Kidney (tissue), 22 donors: ENCODE measurements at places on chromosomes 2 and 18. TPM values are rescaled to one million over a fixed set of nuclear protein-coding genes. Genes with fewer than 3 reads are reported as not detected.

Gene AFF3
- 0.65 TPM for polyA plus RNA-seq

Gene TIA1
- polyA plus RNA-seq: 39.4 TPM

Gene PSMA8
- polyA plus RNA-seq: not detected

Gene RAB6C
- 0.17 TPM for polyA plus RNA-seq

Gene HOXD3
- 16.9 TPM for polyA plus RNA-seq

Gene ZNF532
- 5.7 TPM for polyA plus RNA-seq

Gene ERFE
- 1.6 TPM for polyA plus RNA-seq

Gene LHCGR
- polyA plus RNA-seq: not detected

Gene CAPN14
- 0.22 TPM for polyA plus RNA-seq

Gene SPR
- 102 TPM for polyA plus RNA-seq

Gene TFCP2L1
- 44.4 TPM for polyA plus RNA-seq

Gene DSG4
- polyA plus RNA-seq: not detected

Gene NEU2
- polyA plus RNA-seq: not detected

Gene NLRC4
- polyA plus RNA-seq: 0.49 TPM

GRCh38 chr18:29164020-29164706, 987.2 kb upstream of the CDH2 start:
- no peak for DNase-seq

DNA sequence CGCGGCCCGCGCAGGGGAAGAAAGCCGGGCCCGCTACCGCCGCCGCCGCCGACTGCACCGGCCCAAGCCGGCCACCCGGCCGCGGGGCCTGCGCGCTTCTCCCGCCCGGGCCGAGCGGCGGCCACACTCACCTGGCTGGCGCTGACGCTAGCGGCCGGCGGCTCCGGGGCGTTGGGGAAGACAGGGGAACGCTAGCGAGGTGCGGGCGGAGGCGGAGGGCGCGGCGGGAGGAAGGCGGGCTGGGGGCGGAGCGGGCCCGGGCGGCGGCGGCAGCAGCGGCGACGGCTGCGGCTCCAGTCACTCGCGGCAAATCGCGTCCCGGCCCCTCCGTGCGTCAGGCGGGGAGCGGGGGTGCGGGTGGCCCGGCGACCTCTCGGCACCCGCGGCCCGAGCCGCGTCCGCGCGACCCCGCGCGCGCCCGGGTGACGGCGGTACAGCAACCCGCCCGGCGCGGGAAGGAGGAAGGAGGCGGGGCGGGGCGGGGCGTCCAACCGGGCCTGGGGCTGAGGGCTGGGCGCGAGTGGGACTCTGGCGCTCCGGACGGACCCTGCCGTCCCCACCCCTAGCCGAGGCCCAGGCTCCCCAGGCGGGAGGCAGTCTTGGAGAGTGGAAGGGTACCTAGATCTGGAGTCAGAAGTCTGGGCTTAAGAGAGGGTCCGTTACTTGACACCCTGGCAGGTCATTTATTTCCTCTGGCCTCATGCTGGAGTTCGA, at the start of gene SESTD1:
TSS of gene SESTD1 (minus strand) at position 465 of the 714 bp plus-strand sequence. CDS start 72,991 bp downstream, outside the sequence.
- peak; percentile 83 for DNase-seq

- DNase-seq: no peak
These were observed 38.0 kb downstream of the ACKR3 start for GRCh38 chr2:236607471-236608187.

- no peak for DNase-seq
These were observed 142.6 kb downstream of the DIS3L2 start for GRCh38 chr2:232104076-232104646.

GRCh38 chr2:51667679-51668078, 635.7 kb upstream of the NRXN1 start:
- DNase-seq: no peak

GRCh38 chr2:215404348-215405012, 31.4 kb downstream of the FN1 start:
- no peak for DNase-seq

GRCh38 chr2:204791230-204791629, 246.0 kb downstream of the PARD3B start:
- DNase-seq: no peak

DNA sequence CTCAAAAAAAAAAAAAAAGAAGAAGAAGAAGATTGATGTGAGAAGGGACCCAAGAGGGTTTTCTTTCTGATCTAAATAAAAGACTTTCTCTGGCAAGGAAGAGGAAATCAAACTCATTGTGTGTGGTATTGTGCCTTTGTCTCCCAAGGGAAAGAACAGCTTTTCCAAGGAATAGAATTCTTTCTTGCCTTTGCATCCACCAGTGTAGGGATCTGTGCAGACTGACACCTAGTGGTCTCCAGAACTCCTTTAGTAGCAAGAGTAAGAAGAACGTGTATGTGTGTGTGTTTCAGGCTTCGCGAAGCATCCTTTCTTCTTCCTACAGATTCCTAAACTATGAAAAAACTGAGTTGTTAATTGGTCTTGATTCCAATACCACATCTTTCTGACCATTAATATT, 33.5 kb upstream of the CRIM1 start:
- DNase-seq: peak; percentile 54

DNA sequence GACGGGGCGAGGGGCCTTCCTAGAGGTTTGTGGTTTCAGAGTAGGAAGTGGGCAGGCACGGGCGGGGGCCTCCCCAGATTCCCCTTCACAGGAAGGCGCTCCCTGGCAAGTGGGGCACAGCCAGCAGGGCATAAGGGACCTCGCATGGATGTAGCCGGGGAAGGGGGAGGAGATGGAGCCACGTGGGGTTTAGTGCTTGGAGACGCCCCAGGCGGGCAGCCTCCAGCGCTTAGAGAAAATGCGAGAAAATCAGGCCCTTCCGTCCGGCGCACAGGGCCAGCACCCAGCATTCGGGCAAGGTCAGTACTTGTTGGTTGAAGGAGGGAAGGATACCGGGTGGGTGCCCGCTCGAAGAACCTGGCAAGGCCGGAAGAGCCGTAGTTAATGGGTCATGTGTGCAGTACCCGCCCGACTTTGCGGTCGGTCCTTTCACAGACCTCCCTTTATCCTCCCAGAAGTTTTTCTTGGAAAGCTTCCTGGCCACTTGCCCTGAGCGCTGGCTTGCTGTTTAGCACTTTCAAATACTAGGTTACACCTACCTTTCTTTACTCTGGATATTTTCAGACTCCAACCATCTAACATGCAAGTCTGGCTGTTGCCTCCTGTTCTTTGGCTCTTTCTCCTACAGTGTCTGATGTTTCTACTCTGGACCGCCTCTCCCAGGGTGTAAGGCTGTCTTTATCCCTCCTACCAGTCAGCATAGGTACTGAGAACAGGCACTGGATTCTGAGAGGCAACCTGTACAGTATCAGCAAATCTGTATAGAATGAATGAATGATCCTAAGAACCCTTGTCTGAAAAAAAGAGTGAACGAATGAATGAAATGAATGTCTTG, 78.1 kb downstream of the CIB4 start:
- no peak for DNase-seq

GRCh38 chr2:162919111-162919510, 80.5 kb upstream of the KCNH7 start:
- DNase-seq: no peak

- DNase-seq: no peak
These were observed 1658.1 kb downstream of the LRP1B start for GRCh38 chr2:140472676-140473075.

DNA sequence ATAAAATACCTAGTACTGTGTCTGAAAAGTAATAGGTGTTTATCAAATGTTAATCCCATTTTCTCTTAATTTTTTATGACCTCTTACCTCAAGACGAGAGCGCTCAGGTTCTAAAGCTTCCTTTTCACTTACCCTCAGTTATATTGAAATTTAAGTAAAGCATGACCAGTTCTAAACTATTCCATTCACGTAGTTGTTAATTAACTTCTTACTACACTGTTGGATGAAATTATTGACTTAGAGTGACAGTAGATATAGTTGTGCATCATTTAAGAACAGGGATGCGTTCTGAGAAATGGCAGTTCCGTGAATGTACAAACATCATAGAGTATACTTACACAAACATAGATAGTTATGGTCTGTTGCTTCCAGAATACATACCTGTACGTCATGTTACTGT, 20.1 kb upstream of the HTR2B start:
- no peak for DNase-seq

- no peak for DNase-seq
These were observed 103.0 kb downstream of the HNRNPLL start for GRCh38 chr2:38499548-38500282.

- no peak for DNase-seq
These were observed 239.1 kb downstream of the CPS1 start for GRCh38 chr2:210795506-210795905.

DNA sequence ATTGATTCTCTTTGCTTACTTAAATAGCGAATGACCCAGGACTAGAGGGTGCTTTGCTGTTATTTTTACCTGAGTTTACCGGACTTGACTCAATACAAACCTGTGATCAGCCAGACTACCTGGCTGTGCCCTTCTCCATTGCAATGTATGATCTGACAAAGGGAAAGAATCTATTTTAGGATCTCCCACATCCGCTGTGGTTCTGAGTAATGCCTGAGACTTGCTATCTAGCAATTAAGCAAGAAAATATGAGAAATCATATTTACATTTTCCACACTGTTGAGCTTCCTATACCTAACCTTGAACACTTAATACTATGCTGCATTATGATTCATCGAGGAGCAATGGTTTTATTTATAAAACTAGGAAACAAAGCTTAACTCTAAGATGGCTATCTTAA, 215.2 kb downstream of the RAD51AP2 start:
- DNase-seq: no peak

DNA sequence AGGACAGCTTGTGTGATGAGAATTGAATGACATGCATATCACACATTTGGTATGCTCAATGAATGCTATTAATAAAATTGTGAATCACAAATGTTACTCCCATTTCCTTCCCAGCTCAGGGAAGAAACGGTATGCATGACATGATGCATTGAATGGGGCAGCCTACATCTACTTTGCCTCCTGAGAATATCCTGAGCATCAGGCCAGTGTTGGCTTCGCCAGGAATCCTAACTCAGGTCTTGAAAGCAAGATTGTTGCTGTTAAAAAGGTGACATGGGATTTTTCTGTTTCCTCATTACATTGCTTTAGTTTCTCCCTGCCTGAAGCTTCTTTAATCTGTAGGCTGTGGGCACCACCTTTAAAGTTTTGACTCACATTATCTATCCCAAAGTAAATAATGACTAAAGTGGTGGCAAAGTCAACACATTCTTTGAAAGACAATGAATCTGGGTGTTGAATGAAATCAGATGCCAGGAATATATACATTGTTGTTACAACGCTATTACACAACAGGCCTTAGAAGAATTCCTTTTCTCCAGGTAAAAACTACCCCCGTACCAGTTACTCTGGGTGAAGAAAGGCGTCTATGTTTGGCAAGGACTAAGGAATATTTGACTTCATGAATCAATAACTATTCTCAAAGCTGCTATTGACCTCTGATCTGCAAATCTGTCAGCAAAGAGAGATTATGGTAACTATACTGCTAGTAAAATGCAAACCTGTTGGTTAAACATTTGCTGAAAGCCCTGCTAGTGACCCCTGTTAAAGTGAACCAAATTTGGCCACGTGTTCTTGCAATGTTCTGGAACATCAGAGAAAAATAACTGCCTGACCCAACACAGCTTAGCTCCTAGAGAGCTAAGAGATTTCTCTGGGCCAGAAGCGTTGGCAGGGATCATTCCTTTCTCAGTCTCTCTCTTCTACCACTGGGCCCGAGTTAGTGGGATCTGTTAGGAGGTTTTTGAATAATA, 30.5 kb upstream of the NEDD4L start:
- DNase-seq: peak; percentile 61

DNA sequence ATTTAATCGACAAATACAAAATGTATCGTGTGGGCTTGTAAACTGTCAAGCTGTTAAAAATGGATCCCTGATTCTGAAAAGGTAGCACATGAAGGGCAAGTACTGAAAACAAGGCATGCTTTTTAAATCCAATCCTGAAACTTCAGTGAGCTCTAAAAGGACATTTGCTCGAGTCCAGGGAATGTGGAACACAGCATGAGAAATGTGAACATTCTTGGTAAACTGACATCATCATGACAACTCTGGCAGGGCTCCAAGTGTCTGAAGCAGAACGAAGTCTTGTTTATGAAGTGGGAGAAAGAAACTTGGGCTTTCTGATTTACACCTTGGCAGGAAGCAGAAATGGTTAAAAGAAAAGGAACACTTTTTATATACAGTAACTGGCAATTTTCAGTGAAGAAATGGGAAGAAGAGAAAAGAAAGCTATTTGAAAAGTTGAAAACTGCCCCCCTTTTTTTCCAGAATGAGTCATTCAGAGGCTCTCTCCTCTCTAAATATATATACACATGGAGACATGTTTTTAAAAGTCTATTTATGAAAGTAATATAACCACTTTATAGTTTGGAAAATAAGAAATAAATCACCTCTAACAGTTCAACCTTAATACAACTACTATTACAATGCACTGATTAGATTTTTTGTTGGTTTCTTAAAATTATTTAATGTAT, 120.8 kb downstream of the GAREM1 start:
- DNase-seq: peak; percentile 89

DNA sequence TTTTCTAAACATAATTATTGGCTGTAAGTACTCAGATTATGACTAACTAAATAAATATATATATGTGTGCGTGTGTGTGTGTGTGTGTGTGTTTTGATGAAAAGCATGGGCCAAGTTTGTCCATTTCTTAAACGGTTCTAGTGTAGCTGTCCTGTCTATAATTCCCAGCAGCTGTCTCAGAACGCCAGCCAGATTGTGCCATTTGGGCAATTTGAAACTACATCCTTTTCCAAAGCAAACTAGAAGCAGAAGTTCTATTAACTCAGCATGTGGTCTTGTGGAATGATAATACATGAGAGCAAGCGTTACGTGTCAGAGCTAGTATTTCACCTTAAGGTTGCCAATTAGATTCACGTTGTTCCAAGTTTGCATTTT, 1.7 kb downstream of the ARHGAP28 start:
- no peak for DNase-seq

DNA sequence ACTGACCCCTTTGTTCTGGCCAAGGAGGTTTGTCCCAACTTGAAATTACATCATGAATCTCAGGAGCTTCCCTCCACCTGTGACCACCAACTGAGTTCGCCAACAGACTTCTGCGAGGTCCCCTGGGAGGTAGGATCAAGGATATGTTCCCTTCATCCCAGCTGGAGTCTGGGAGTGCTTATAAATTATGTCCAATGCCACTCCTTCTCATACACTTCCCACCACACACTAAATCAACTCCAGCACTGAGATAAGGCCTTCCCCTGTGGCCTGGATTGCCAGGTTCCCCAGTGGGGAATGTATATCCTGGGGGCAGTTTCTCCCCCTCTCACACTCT, 99.2 kb downstream of the RND3 start:
- DNase-seq: no peak

DNA sequence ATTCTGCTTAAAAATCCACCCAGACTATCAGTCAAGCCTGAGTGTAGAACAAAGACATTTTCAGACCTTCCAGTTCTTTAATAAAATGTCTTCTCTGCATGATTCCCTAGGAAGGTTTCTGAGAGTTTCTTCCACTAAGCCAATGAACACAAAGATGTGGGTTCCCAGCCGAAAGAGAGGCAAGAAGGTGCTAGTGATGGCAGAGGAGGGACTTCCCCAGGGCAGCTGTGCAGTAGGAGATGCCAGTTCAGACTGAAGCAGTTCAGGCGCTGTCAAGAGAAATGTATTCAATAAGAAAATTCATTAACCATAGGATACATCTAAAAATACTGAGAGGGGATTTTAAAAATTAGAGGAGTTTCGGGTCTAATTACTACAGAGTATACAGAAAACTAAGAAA, 83.3 kb downstream of the RND3 start:
- DNase-seq: no peak
